ENCODE measurements at places on chromosomes 11 and 22. TPM values are rescaled to one million over a fixed set of nuclear protein-coding genes. Genes with fewer than 3 reads are reported as not detected.

Gene ARHGAP42
- 0.02 TPM for polyA plus RNA-seq

Gene OR56A3
- not detected for polyA plus RNA-seq

DNA sequence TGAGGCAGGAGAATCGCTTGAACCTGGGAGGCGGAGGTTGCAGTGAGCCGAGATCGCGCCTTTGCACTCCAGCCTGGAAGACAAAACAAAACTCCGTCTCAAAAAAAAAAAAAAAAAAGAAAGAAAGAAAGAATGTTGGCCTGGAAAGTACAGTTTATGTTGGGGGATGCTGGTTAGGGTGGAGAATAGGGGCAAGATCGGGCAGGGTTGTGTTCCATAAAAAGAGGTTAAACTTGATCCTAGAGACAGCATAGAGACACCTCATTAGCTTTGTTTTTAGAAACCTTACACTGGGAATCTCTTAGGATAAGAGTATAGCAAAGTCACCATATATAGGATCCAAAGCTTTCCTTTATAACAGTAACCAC lies 1.9 kb upstream of the FTH1 start:
- H3K27ac ChIP-seq, result no peak overlapping the region
- peaks cover 45% of the 10 kb centered on the region for H3K4me1 ChIP-seq
- peaks cover 22% of the 10 kb centered on the region for H3K36me3 ChIP-seq
- no peak overlapping the region for H3K4me3 ChIP-seq
- DNase-seq, result no peak

GRCh38 chr11:35980686-35981390 lies 37.0 kb downstream of the LDLRAD3 start:
- H3K4me1 ChIP-seq, result no peaks in the 10 kb centered on the region
- H3K36me3 ChIP-seq, result no peaks in the 10 kb centered on the region
- DNase-seq, result no peak
- no peak overlapping the region for H3K27ac ChIP-seq
- no peak overlapping the region for H3K4me3 ChIP-seq
- no peaks in the 10 kb centered on the region for H3K27me3 ChIP-seq

DNA sequence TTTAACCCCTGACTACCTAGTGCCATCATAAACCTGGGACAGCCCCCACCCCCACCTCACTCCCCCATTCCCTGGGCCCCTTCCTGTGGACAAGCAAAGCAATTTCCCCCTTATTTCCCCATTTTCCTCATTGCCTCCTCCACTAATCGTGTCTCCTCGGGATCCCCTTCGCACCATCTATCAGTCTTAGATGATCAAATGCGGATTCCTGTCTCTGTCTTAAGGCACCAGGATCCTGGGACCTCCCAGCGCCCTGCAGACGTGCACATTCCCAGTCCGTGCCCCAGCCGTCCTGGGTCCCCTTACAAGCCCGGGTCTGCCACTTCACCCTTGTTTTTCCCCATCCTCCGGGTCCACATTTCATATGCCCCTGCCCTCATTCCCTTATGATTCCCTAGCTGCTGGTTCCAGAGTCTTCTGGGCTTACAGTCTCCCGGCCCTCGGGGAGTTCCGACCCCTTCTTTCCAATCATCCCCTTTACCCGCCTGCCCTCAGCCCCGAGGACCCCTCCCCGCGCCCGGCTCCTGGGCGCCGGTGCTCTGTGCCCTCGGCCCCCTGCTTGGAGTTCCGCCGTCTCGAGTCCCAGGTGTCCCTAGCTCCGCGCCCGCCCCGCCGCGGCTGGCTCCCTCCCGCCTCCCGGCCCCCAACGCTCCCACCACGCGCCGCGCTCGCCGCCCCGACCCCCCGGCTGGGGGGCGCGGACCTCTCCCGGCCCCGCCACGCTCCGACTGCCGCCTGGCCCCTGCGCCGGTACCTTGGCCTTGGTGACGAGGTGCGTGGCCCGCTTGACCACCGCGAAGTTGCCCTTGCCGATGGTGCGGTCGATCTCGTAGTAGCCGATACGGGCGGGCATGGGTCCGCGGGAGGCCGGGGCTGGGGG lies 599 bp downstream of the SIK3 start:
- H3K36me3 ChIP-seq, result peaks cover 3% of the 10 kb centered on the region
- peaks cover 29% of the 10 kb centered on the region for H3K4me1 ChIP-seq
- H3K27ac ChIP-seq, result peak overlapping the region; percentile 74
- H3K27me3 ChIP-seq, result no peaks in the 10 kb centered on the region

- H3K4me1 ChIP-seq, result peaks cover 36% of the 10 kb centered on the region
- peak; percentile 89 for DNase-seq
- no peak overlapping the region for H3K4me3 ChIP-seq
Measured at GRCh38 chr11:72735495-72736027, 16.6 kb downstream of the ARAP1 start.
